Cerebellum (tissue), 4 donors: ENCODE measurements at places on chromosomes 3 and 15. TPM values are rescaled to one million over a fixed set of nuclear protein-coding genes. Genes with fewer than 3 reads are reported as not detected.
A peak's percentile ranks its signal among the peaks of the same experiment; 100 is the strongest.

Gene CFAP20DC
- 3.6 TPM for total RNA-seq

Gene PSMA4
- total RNA-seq: 60.7 TPM

Gene ONECUT1
- total RNA-seq: 1.5 TPM

Gene SLCO2A1
- total RNA-seq: 4.4 TPM

Gene PLSCR2
- not detected for total RNA-seq

Gene SEMA3F
- 8.2 TPM for total RNA-seq

Gene GOLGA6B
- total RNA-seq: not detected

Gene RPL22L1
- 15.5 TPM for total RNA-seq

Gene TRIM42
- total RNA-seq: not detected

- DNase-seq: no peak
Measured at GRCh38 chr3:14900881-14901873, 46.2 kb upstream of the NR2C2 start.

GRCh38 chr3:120646771-120647432 lies 35.1 kb downstream of the HGD start:
- no peak for DNase-seq

DNA sequence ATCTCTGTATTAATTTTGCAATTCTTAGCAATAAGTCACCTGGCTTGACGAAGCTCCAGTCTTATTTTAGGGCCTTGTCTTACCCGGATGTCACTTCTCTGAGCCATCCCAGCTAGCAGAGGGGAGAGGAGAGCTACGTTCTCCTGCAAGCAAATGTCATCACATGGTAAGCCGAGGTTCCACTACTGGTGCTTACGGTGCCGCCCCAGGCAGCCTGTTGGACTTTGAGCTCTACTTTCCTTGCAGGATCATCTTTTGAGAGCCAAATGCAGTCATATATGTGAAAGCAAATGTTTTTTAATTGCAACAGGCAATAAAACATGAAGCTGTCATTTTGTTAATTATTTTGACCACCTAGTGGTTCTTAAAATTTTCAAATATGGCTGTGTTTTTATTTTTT lies 140.9 kb downstream of the FAM43A start:
- no peak for DNase-seq

- DNase-seq: no peak
Measured at GRCh38 chr15:62756326-62756994, 286.1 kb upstream of the TPM1 start.

DNA sequence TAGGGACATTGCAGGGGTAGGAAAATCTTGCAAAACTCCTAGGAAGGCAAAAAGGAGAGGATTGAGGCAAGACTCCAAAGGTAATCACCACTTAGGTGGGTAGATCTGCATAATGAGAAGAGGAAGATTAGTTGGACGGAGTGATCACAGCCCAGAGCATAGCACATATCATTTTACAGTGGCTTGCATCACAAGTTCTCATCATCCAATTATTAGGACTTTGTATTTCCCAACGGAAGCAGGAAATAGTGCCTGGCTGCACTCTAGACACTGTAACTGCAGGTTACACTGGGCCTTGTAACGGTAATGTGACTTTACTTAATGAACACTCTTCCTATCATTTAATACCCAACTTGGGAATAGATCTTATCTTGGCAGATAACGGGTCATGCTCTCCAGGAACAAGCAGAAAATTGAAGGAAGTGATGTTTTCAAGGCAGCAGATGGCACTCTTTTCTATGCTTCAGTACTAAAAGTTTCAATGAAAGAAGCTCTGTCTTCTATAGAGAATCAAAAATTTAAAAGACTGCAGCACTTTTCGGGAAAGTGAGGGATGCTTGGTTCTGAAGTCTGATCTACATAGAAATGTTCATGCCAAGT lies 101.9 kb upstream of the KCNMB2 start:
- DNase-seq: no peak

DNA sequence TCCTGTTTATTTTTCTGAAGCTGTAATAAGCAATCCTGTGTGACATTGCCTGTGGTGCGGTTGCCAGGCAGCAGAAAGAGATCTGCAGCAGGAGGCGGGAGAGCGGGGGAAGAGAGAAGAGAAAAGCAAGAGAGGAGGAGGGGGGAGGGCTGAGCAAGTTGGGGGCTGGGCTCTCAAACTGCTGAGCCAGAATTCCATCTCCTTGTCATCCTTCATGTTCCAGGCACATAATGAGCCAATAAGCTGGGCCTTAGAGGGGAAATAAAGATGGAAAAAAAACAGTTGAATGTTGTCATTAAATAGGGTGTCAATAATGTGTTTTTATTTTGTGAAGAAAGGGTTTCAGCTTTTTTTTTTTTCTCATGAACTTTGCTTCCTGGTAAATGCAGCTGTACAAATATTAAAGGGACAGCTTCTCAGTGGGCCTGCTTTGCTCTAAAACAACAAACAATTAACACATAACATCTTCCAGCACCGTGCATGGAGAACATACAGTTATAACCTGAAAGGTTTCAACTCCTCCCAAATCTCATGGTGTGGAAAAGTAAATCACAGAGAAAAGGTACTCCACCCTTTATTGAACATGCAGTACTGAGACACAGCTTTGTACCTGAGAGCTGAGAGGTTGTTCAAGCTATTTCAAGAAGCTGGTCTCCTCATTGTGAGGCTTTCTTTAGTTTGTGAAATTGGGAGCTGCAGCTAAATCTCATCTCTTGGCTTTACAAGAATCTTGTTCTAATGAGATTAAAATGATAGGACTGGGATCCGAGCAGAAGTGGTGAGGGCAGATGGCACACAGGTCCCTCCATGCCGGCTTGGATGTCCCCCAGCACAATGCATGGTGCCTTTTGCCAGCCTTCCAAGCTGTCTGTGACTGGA lies 451.1 kb upstream of the KCNMB2 start:
- peak; percentile 82 for DNase-seq

DNA sequence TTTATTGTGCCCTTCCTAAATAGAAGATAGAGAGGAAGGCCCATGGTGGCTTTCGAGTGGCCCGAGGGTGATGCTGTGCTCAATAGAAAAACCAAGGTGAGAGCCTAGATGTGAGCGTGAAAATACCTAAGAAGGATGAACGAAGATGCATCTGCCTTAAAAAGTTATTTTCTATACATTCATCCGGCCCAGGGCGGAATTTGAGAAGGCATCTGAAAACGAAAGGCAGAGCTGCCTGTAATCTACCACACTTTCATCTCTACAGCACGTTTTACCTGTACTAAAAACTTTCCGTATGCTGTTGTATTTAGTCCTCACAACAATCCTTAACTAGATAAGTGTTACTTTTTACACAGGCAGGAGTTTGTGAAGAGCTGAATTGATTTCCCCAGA lies 1.4 kb downstream of the DUT start:
- no peak for DNase-seq

DNA sequence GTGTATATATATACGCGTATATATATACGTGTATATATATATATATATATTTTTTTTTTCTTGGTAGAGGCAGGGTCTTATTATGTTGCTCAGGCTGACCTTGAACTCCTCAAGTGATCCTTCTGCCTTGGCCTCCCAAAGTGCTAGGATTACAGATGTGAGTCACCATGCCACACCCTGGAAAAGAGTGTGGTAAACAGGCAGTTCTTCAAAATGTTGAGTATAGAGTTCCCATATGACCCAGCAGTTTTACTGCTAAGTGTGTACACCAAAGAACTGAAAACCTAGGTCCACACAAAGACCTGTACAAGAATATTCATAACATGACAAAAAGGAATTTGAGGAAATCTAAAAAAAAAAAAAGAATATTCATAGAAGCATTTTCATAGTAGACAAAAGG lies 71.8 kb upstream of the GCNT3 start:
- DNase-seq: no peak

DNA sequence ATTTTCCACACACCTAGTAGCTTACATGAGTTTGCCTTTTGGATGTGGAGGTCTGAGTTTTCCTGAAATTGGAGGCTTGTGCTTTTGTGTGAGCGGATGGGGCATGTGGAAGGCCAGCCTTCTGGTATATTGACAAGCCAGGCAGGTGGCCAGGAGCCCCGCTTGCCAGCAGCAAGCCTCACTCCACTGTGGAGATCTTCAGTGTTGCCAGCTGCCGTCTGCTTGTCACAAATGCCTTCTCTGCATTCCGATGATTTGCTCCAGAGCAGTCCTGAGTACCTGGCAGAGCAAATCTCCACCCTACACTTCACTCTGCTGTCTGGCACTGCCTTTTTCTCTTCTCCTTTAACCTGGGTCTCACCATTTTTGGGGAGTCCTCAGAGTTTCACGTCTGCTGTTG lies 29.1 kb upstream of the CHST2 start:
- DNase-seq: no peak

DNA sequence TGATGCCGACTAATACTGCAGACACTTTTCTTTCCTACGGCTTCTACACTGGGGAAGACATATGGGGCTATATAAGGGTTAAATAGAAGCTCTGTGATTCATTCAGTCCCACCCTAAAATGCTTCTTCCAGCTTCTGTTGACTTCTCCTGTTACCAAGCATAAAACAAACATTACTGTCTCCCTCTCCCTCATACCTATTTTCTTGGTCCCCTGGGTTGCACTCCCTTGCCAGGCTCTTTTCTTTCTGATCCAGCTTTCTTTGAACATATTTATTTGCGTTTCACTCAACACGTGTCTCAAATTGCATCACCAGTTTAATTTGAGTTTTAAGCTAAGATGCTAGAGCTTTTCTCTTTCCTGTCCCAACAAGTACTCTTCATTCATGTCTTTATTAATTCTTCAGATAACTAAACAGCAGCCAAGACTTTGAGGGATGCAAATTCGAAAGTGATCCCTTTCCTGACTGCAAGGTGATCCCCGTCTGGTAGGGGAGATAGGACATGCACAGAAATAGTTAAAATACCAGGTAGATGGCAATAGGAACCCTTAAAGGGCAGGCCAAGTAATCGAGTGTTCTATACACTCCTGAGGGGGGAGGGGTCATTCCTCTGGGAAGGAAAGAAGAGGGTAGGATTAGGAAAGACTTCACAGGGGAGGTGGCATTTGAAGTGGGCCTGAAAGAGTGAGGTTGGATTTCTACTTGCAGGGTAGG lies 198.6 kb upstream of the BCL6 start:
- DNase-seq: no peak

DNA sequence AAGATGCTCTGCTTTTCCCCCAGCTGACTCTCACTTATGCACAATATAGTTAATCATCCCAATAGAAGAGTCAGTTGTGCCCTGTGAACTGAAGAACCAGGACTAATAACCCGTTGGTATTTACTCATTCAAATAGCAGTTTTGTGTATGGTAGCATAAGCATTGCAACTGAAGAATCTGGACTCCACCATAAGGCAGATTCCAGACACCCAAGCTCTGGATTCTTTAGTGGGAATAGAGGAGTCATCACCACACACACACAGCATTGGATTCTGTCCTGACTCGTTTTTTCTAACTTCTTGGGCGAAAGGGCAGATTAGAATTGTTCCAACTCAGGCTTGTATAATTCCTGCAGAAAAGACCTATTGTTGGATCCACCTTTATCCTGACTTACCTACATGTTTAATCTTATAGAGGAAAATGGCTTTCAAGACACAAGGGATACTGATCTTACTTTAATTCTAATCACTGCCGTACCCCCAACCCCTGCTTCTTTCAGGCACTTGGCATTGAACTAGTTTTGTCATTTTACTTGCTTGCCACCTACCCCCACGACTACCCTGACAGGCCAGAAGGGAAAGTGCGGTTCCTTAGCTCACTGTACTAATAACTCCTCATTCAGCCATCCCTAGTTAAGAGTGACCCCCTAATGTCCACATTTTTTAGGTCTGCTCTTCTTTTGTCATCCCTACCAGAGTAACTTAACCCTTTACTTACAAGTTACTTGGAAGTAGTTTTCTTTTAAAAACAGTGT lies 42.3 kb downstream of the NKIRAS1 start:
- DNase-seq: no peak

- no peak for DNase-seq
Measured at GRCh38 chr15:62090988-62091387, 24.2 kb downstream of the C2CD4A start.

- no peak for DNase-seq
Measured at GRCh38 chr3:52093756-52094545, 37.6 kb upstream of the DUSP7 start.

GRCh38 chr3:140500473-140500872 lies 177.4 kb upstream of the TRIM42 start:
- no peak for DNase-seq

GRCh38 chr3:125310623-125311081 lies 64.5 kb downstream of the ZNF148 start:
- no peak for DNase-seq

DNA sequence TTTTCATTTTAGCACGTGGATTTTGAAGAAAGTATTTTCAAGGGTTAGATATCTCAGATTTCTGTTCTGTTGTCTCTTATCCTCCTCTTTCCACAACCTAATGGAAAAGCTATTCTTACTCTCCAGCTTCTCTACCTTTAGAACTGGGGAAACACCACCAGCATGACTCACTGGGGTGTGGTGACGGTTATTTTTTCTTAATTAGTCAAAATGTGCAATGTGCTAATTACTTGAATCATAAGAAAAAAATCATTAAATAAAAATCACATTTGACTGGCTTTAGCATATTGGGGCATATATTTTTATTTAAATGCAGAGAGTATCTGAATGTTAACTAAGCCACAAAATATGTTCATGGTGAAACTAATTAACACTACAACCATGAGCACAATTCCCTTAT lies 570.7 kb upstream of the AGTR1 start:
- no peak for DNase-seq

DNA sequence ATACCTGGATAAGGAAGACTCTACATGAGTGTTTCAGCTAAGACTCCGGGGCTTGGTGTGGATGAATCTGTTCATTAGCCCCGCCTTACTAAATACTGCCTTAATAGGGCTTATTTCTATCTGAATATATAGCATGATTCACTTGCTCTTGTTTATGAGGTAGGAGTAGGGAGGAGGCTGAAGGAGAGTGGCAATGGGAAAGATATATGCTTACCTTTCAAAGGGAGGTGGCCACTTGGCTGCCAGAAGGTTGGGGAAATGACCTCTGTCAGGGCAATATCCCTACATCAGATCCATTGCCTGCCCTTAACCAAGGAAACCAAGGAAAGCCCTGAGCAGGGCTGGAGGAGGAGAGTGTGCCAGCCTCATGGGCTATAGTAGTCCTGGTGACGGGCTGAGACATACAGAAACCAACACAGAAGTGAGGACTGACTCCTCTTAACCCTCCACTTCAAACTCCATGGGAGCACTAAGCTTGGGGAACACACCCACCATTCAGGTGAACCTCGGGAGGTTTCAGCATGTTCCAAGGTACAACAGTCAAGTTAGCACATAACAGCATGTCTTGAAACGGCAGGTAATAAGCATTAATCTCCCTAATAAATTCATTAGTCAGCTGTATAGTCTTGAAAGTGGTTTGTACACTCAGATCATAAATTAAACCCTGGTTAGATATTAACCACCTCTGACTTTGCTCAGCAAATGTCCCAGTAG lies 80.1 kb downstream of the EOMES start:
- no peak for DNase-seq

GRCh38 chr3:15905041-15905440 lies 107.3 kb upstream of the ANKRD28 start:
- no peak for DNase-seq

GRCh38 chr3:24177201-24177600 lies 232.1 kb downstream of the NR1D2 start:
- DNase-seq: no peak

GRCh38 chr15:73313861-73314260 lies 54.9 kb downstream of the HCN4 start:
- no peak for DNase-seq
